ENCODE measurements at places on chromosomes 5 and 9.

DNA sequence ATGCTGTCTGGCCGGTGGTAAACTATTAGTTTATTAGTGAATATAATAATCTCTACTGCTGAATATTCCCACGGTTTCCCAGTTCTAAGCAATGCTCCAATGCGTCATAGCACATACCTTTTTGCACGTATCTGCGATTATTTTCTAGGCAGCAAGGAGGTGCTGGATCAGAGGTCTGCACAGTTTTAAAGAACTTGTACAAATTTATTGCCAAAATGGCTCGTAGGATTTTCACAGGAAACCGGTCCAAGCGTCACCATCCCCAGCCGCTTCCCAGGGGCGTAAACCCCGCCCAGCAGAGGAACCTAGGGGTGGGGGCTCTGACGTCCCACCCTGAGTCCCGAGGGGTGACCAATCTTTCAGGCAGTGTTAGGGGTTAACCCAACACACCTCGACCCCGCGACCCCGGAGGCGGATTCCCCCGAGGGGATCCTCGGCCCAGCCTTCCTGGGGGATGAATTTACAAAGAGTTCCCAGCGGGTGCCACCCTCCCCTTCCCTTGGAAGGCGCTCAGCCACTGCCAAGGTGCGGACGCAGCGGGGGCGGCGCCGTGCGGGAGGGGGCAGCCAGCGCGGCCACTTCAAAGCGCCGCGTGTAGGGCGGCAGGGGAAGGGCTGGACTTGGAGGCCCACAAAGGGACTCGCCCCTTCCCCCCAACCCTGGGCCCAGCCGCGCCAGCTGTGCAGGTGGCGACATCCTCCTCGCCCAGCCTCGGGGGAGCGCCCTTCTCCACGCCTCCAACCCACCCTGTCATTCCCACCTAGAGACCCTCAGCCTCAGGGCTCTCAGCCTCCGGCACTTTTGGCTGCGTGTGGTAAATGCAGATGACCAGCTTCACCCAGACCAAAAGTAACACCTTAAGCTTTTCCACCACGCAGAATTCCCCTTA is 43.5 kb upstream of the TCF7 start:
- no peak for DNase-seq

DNA sequence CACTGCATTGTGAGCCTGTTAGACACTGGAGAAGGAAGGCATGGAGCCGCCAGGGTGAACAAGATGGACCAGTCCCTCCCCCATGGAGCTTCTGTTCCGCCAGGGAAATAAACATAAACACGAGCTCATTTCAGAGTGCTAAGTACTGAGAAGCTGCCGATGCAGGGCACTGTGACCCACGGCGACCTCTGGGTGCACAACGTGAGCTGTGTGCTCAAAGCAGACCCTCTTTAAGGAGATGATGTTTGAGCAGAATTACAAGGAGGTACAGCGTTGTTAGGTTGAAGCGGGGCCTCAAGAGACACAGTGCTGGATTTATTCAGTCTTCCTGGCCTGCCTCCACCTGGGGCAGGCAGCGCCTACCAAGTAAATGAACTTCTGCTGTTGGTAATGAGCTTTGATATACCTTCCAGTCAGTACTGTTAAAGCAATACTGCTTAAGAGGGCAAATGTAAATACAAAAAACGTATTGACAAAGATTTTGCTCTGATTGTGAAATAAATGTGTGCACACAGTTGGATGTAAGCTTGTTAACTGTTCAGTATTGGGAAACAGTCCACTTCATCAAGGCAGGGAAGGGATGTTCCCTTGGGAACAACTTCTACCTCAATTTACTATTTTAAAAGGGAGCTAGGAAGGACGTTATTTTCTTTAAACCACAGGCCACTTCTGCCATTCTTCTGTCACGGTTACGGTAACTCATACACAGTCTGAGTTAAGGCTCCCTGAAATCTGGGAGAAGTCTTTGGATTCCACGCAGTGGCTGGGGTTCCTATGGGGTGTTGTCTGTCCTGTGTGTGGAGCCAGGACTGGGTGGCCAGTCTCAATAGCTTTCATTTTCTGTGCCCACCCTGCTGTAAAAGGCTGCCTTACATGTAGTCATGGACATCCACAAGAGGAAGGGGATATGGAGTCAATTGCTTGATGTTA is 48.9 kb upstream of the DMRT1 start:
- no peak for DNase-seq

GRCh38 chr5:2686321-2687124 is 65.0 kb downstream of the IRX2 start:
- no peak for DNase-seq

GRCh38 chr9:68904454-68904853 is 109.5 kb downstream of the PRKACG start:
- no peak for DNase-seq

- DNase-seq, result no peak
Observed at GRCh38 chr5:58786035-58786434, 203.2 kb downstream of the RAB3C start.

DNA sequence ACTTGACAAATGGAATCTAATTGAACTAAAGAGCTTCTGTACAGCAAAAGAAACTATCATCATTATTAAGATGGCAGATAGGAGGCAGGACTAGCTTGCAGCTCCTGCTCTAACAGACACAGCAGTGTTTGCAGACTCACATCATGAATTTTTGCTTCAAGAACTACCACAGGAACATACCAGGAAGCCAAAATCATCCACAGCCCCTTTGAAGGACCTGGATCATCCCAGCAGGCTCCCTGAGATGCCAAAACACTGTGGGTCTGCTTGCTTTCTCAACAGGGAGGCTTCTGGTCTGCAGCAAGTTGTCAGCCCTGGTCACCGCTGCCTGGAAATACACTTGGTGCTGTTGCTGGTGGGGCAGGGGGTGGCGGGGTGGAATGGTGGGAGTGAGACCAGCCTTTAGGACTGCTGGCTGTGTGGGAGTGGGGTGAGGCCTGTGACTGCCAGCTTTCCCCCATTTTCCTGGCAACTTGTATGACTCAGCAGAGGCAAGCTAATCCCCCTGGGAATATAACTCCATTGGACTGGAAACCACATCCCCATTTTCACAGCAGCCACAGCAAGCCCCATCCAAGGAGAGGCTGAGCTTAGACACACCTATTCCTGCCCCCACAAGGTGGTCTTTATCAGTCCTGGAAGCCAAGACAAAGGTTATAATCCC is 533.8 kb upstream of the CYLC2 start:
- no peak for DNase-seq

- DNase-seq, result no peak
Observed at GRCh38 chr5:16812448-16812847, 123.6 kb downstream of the MYO10 start.

- no peak for DNase-seq
Observed at GRCh38 chr5:53318303-53318702, 162.1 kb upstream of the FST start.

DNA sequence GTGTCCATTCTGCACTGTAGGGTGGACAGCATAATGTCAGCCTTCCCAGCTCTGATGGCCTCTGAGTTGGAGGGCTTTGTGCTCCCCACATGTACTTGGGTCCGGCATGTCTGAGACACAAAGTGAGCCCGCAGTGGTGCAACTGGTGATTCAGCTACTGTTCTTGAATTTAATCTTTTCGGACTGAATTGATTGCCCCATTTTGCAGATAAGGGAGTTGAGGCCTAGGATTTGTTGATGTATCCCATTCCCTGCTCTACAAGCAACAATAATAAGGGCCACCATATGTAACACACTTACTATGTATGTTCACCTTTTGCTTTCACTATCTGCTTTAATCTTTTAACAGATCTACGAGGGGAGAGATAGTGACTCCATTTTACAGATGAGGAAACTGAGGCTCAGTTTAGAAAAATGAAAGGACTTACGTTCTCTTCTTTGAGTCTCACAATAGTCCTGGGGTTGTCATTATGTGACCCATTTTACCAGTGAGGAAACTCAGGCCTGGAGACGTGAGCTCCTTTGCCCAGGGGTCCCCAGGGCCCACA is 4.5 kb downstream of the GSN start:
- no peak for DNase-seq

DNA sequence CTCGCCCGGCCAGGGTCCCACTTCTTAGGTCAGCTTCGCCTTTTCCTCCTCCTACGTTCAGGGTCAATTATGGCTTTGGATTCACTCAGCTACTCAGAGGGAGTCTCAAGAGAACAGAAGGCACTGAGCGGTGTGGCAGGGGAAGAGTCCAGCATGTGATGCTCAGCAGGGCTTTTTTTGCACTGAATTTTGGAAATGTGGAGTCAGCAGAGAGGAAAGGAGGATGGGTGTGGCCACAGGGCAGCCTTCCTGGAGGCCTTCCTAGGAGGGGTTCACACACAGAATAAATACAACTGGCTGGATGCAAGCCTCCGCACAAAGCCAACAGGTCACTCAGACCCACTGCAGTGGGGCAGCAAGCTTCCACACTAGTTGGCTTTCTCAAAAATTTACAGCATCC is 4.8 kb downstream of the NAIF1 start:
- no peak for DNase-seq

GRCh38 chr9:91354881-91355280 is 6.8 kb downstream of the AUH start:
- DNase-seq, result no peak

GRCh38 chr9:93830606-93831005 is 124.5 kb downstream of the BARX1 start:
- no peak for DNase-seq

- no peak for DNase-seq
Observed at GRCh38 chr5:93821891-93822415, 80.6 kb upstream of the POU5F2 start.

DNA sequence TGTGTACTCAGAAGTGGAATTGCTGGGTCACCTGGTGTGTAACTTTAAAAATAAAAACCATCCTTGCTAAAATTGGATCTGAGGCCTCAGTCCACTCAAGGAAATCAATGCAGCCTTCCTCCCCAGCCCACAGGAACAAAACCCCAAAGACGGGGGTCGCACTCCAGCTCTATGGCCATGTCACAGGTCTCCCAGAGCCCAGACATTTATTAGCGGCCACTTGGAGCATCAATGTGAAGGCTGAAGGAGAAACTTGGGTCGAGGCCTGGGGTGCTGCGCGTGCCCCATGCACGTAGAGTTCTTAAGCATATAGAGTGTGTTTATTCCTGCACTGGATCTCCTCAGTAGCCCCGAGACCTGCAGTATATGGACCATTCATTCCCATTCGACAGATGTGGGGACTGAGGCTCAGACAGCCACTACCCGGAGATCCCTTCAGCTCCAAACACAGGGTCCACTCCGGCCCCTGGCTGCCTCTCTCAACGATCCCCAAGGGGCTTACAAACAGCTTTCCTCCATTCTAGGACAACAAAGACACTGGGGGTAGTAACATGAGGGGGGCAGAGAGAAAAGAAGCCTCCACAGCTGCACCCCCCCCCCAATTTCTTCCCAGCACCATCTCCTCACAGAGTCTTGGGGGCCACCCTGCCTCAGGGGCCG is 14.3 kb upstream of the OLFM1 start:
- DNase-seq, result no peak

- DNase-seq, result no peak
Observed at GRCh38 chr5:134917070-134917815, 12.3 kb downstream of the PCBD2 start.

- no peak for DNase-seq
Observed at GRCh38 chr5:106759152-106759551, 911.6 kb downstream of the EFNA5 start.

GRCh38 chr9:12777121-12778022 is 2.6 kb downstream of the LURAP1L start:
- no peak for DNase-seq

DNA sequence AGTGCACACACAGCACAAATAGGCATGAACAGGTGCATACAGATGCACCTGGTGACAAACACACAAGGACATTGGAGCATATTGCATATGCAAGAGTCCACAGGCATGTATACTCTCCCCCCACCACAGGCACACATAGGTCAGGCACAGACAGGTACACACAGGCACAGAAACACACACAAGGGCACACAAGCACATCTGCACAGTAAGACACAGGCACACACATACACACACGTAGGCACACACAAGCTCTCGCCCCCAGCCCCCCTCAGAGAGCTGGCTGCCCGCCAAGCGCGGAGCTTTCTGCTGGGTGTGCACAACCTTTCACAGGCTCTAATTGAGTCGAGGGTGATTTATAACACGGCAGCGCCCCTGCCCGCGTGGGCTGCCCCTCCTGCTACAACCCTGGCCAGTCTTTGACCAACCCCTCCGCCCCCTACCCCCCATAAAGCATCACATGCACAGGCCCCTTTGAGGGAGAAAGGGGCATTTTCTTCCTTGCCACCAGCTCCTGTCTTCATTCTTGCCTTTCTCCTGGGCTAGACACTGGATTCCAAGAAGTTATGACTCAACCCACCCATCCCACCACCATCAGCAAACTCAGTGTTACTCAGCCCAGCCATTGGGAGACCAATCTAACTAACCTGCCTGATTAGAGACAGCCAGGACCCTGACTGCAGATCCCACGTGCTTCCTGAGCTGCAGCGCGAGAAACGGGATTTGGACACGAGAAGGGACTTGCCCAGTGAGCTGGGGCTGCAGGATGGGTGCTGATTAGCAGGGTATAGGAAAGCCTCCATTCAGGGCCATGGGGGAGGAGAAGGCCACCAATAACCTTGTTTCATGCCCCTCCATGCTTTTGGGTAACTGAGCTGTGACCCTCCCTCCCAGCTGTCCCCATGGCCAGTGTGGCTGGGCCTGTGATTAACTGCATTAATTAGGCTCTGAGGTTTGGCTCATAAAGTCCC is 42.8 kb upstream of the PSD2 start:
- DNase-seq, result no peak

DNA sequence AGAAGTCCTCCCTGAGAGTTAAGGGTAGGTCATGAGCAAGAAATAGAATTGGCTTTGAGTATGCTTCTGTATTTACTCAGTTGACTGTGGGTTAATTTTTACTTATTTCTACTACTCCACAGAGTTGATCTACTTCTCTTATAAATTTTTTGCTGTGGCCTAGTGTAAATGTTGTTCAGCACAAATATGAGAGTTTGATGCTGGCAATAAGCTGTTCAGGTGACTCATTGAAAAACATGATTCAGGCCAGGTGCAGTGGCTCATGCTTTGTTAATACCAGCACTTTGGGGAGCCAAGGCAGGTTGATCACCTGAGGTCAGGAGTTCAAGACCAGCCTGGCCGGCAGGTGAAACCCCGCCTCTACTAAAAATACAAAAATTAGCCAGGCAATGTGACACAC is 4.5 kb upstream of the CDK7 start:
- DNase-seq, result no peak

DNA sequence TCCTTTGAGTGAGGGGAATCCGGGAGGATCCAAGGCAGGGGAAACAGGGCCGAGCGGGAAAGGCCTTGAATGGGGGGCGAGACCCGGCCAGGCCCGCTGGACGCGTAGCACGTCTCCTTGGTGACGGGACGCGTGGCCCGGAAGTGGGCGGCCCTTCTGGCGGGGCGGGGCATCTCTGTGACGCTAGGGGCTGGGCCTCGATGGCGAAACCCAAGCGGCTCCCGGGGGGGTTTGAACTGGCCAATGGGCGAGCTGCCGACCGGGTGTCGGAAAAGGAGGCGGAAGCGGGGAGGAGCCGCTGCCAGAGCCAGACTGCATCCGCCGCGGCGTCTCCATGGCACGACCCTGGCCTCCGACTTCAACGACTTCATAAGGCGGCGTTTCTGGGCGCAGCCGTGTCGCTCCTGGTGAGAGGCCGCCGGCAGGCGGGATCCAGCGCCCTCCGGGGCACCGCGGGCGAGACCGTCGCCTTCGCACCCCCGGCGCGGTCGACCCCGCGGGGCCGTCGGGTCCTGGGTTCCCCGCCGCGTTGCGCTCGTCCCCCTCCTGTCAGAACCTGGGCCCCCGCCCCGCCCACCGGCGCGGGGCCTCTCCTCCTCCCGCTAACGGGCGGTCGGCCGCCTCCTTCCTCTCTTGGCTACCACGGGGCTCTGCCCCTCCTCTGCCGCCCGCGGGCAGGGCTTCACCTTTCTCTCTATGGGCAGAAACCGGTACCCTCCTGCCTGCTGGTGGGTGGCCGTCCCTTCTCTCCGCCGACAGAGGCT is at the start of gene ODF2:
Gene ODF2, plus strand, starts transcription at position 158 of the 764 bp plus-strand sequence. Its CDS starts 86 bp downstream, at position 244.
- peak; percentile 91 for DNase-seq

- no peak for DNase-seq
Observed at GRCh38 chr9:94826644-94827410, 100.3 kb downstream of the AOPEP start.
